ENCODE measurements at places on chromosomes 11 and 22.

DNA sequence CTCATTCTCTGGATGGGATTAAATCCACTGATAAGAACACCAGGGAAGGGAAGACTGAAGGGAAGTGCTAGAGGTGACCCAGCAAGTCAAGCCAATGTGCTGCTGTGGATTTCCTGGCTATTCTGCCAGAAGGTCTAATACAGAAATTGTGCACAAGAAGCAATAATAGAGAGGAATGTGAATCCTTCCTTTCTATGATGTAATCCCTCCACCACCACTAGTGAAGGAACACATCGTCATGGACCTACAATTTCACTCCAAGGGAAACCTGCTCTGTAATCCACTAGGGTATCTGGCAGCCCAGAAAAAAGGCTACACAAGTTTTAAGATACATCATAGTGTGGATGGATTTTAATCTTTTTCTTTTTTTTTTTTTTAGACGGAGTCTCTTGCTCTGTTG, 17.4 kb downstream of the LARGE2 start:
- DNase-seq: no peak

- peak; percentile 16 for DNase-seq
Observed at GRCh38 chr11:68584097-68584496, 100.2 kb upstream of the GAL start.

DNA sequence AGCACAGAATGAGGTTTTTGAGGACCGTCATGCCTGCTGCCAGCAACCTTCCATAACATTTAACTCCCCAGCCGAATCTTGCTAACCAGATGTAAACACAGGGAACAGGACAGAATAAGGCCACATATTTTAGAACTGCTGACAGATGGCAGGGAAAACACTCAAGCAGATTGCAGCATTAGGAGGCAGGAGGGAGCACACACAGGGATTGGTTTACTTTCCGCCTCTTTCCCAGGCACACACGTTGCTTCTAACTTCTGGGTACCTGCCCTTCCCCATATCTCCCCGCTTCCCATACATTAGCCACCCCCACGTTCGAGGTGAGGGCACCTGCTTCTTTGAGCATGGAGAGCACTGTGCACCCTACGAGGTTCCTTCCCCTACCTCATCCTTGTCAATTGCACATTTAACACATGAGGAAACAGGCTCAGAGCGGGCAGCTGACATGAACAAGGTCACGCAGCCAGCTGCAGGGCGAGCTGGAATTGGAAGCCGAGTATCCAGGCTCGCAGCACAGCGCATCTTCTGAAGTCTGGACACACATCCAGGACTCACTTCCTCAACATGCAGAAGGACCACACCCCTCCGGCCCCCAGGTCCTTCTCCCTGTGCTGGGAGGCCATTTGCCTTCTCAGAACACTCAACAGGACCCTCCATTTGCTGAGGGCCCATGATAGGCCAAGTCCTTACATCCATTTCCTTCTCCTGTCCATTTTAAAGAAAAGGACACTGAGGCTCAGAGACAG, 18.7 kb downstream of the ASPHD2 start:
- no peak for DNase-seq

GRCh38 chr11:45250035-45250718, 36.0 kb downstream of the SYT13 start:
- no peak for DNase-seq

- no peak for DNase-seq
Observed at GRCh38 chr11:78647986-78648875, 73.6 kb upstream of the NARS2 start.

DNA sequence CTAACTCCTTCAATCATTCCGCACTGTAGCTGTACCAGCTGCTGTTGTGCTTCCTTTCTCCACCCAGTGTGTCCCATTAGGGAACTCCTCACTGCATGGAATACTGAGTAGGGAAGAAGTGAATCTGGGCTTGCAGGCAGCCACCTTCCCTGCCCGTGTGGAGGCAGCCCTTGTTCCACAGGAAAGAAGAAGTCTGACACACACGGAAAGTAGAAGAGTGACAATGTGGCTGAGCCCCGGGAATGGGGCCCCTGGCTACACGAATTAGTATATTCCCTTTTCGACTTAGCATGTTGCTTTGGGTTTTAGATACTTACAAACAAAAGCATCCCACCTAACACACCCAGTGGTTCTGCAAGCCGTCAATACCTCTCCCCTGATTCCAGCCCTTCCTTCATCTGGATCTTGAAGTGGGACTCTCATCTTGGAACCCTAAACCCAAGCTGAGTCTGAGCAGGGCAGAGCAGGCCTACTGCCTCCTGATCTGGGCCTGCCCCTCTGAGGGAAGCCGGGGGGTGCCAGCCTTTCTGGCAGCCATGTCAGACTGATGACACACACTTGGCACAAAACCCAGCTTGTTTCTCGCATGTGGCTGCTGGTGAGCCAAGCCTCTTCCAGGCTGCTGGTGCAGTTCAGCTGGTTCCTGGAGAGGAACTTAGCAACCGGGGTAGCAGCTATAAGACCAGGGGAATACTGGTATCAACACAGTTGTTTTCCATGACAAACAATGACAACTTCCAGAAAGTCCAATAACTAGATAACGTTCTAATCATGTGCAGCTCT, 71.6 kb downstream of the C11orf58 start:
- no peak for DNase-seq

DNA sequence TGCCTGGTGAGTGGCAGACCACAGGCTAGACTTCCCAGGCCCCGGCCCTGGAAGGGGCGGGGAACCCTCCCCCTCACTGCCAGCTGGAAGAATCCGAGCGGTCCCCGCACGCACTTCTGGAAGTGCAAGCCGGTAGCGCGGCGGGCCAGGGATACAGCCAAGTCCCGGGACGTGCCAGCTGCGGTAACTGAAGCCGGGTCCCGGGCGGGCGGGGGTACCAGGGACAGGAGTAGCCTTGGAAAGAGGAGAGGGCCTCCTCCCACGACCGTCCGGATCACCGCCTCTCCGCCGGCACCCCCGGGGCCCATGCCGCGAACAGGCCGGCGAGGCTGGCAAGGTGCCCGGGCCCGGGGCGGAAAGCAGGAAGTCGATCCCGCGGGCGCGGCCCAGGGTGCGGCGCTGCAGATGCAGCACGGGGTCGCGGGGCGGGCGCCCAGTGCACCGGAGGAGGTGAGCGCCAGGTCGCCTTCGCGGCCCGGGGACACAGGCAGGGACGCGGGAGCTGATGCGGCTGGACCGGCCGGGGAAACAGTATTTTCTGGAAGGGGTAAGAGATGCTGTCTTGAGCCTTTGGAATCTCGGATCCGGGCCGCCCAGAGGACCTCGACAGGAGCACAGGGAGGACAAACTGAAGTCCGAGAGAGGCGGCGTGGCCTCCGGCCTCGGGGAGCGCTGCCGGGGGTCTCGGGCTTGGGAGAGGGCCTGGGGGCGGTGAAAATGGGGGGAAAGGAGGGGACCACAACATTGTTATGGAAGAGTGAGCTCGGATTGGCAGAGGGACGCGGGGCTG, 783 bp upstream of the SLC35C1 start:
- no peak for DNase-seq

- no peak for DNase-seq
Observed at GRCh38 chr22:30743257-30744020, 48.8 kb downstream of the OSBP2 start.

DNA sequence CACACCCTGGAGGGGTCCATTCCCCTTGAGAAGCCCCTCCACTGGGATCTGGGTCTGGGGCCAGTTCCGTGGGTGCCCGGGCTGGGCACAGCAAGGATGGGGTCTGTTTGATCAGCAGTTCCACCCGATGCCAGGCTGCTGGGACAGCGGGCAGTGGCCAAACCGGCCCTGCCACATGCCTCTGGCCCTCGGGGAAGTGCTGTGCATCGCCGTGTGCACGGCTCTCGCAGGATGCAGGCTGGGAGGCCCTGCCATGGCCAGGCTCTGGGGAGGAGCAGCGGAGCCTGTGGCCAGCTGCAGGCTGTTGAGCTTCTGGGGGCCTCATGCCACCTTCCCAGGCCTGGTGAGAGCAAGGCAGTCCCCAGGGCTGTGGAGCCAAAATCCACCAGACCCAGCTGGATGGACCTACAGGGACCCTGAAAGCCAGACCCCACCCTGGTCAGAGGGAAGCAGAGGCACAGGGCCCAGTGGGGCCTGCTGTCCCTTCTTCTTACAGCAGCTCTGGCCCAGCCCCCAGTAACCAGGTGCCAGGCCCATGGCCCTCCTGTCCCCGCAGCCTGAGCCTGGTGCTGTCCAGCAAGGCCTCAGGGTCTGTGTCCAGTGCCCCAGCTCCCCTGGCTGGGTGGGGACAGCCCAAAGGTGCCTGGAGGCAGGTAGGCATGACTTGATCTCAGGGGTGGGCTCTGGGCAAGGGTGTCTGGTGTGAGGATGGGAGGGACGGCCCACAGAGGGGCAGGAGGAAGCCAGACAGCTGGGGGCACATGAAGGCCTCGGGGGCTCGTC, 57.3 kb downstream of the WNT7B start:
- no peak for DNase-seq

DNA sequence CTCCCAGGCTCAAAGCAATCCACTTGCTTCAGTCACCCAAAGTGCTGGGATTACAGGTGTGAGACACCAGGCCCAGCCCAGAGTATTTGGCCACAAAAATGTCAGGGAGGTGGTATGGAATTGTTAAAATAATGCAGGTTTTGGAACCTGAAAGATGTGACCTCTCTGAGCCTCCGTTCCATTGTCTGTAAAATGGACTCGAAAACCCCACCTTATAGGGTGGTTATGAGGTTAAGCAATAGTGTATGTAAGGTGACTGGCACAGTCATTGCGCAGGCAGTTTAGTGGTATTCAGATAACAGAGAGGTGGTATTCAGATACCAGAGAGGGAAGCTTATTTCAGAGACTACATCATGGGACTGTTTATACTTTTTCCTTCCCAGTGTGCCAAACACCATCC, 52.5 kb upstream of the PRSS23 start:
- no peak for DNase-seq

DNA sequence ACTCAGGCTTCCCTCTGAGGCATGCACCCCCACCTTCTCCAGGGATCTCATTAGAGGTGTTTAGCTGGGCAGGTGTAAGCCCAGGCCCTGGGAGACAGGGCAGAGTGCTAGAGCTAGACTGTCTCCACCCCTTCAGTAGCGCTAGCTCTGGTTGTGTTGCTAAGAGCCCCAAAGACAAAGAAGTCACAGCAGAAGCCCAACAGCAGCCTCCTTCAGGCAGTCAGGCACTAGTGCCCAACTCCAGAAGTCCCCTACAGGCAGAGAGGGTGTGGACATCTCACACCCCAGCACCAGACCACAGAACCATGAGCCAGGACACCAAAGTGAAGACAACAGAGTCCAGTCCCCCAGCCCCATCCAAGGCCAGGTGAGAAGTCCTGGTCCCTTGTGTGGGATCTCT, at the start of gene CNGA4:
CNGA4 (plus strand) TSS at position 188 of the 400 bp plus-strand sequence; CDS start at position 306, 118 bp downstream.
- no peak for DNase-seq

GRCh38 chr11:35064114-35064800, 74.7 kb upstream of the CD44 start:
- DNase-seq: no peak

DNA sequence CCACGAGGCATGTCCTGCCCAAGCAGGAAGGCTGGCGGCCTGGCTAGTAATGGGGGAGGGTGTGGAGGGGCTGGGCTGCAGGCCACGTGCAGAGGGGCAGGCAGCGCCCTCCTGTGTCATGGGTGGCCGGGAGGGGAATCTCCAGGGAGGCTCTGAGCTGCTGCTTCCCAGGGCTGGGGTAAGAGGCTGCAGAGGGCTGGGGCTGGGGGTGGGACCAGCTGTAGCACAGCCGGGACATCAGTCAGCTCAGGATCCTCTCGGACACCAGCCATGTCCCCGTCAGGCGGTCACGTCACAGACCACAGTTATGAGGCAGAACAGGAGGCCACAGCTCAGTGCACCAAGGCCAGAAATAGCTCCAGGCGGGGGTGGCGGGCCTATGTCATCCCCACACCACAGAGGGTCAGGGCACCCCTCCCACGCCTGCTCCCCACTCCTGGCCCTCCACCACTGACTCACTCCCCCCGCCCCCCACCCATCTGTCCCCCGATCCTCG, 21.1 kb downstream of the RTN4R start:
- DNase-seq: no peak

DNA sequence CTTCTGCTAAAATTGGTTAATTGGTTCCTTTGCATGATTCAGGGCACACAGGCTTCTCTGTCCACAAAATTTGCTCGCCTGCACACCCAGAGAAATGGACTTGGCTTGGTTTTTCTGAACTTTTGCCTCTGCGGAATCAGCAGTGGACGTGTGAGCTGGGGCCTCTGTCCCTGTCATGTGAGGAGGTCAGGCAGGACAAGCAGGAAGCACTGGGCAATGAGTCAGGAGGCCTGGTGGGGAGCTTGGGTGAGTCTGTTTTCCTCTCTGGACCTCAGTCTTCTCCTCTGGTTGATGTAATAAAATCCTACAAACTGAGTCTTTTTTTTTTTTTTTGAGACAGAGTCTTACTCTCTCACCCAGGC, 10.4 kb upstream of the CELSR1 start:
- peak; percentile 34 for DNase-seq

DNA sequence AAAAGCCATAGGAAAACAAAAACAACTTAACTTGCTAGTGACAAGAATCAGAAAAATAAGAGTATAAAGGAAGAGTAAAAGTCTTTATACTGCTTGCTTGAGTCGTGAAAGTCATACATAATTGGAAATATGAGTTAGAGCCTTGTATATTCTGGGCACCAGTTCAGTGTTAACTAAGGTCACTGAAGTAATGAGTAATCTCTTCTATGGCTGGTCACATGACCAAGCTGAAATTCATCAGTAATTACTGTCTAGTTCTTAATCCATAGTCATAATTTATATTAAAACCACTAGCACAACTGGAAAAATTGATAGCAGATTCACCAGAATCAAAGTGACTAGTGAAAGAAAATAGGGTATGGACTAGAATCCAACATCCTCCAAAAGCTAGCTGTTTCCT, 84.4 kb upstream of the SLC5A12 start:
- no peak for DNase-seq

DNA sequence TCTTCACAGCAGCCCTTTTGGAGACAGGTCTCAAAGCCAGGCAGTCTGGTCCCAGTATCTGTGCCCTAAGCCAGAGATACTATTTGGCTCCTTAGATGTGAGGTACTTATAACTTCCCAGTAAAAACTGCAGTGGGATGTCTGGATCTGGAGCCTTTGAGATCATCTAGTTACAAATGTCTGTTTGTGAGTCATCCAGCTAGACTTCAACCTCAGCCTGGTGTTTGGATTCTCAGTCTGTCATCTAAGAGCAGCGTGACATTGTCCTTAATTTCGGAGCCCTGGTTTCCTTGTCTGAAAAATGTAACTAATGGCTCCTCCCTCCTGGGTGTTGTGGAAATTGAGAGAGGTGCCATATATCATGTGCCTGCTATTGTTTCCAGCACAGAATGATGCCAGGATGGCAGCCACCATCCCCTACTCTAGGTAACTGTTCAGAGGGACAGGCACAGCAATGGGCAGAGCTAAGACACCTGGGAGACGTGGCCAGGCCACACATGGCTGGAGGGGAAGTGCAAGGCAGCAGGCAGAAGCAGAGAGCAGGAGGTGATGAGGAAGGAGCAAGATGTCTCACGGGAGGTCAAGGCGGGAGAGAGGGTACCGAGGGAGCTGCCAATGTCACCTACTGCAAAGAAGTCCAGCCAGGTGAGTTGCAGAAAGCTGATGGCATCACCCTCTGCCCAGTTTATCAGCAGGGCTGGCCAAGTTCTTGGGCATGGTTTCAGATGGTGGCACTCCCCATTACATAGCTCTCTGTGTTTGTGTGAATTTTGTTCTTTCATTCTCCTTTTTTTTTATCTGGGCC, 20.6 kb upstream of the ST3GAL4 start:
- no peak for DNase-seq

All from glomerular endothelial cell (primary cell).